ENCODE measurements at places on chromosomes 1 and 21.
A peak's percentile ranks its signal among the peaks of the same experiment; 100 is the strongest.

DNA sequence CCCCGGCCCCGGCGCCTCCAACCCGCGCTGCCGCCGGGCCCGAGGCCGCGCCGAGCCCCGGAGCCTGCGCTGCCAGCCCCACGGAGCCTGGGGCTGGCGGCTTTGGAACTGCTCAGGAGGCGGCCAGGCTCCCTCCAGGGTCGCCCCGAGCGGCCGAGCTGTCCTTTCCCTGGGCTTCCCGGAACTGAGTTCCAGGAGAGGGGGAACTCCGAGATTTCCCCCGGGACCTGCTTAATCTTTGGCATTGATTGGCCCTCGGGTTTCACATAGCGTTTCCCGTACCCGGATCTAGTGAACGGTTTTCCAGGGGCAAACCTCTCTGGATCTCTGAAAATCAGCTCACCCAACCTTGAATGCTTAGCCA lies 504 bp downstream of the H6PD start:
- DNase-seq = peak; percentile 25

DNA sequence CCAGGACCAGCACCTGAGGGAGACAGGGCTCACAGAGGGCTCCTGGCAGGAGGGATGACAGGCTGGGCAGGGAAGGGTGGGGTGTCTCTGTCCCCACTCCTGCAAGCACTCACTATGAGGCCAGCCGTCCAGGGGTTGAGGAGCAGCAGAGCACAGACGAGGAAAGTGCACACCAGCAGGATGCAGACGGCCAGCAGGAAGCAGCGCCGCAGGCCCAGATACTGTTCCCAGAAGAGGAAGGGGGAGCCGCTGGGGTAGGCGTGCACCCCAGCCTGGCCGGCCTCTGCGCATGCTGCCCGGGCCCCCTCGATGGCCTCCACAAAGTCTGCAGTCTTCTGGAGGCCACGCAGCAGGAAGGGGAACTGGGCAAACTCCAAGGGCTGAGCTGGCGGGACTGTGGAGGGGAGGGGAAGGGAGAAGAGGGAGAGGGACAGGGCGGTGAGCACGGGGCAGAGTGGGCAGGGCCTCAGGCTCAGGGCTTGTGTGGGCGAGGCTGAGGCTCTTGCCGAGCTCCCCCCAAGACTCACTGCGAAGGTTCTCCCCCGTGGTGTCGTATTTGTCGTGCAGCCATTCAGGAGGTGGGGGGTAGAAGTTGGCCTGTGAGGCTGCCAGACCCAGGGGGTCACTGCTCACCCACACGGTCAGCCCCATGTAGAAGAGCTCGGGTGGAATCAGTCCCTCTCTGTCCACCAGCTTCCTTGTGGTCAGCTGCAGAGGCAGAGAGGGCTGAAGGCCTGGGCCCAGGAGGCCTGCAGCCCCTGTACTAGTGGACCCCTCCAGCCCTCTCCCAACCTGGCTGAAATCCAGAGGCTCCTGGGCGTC lies 16.5 kb downstream of the PTCH2 start:
- DNase-seq = no peak

DNA sequence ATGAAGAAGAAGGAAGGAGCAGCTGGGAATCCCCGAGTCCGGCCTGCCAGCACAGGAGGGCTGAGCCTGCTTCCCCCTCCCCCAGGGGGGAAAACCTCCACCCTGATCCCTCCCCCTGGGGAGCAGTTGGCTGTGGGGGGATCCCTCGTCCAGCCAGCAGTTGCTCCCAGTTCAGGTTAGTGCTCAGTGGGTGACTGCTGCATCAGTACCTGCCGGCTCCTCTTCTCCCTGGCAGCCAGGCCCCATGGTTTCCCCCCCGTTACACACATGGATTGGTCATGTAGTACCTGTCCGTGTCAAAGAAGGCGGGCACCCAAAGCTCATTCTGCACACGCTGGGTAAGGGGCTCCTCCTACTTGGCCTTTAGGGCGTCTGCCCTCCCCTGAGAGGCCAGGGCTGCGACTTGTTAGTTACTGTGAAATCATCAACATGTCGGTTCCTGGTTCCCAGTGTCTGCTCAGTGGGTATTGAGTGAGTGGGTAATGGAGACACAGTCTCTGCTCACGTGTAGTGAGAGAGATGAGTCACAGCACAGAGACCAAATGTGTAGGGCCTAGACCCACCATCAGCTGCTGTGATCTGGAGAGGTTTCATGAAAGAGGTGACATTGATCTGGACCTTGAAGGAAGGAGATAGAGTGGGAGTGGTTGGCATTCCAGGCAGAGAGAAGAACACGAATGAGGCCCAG lies 11.5 kb downstream of the NECAP2 start:
- DNase-seq = no peak

DNA sequence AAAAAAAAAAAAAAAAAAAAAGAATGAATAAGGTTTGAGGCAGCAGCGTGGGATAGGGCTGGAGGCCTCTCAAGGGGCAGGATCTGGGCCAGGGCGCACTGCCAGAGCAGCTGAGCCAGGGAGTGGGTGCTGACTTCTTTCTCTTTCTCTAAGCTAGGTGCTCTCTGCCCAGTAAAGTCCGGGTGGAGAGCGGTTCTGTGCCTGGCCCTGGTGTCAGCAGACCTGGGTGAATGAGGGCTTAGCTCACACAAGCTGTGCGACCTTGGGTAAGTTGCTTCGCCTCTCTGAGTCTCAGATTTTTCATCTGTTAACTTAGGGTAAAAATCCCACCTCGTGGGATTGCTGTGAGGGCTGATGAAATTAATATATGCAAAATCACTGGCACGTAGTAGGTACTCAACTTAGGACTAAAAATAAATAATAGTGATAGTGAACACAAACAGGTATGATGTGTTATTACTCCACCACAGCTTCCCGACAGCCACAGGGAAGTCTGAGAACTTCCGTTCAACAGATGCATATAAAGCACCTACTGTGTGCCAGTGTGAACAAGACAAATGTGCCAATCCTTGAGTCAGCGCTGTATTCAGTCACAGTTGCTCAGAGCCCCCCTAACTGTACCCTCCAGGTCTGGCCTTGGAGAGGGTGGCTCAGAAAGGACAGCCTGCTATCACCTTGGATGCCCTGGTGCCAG lies 2.0 kb upstream of the FAM131C start:
- DNase-seq = no peak

GRCh38 chr1:96087719-96088118 lies 633.9 kb upstream of the PTBP2 start:
- DNase-seq = no peak

GRCh38 chr1:218025454-218025853 lies 259.6 kb upstream of the RRP15 start:
- no peak for DNase-seq

- no peak for DNase-seq
Observed at GRCh38 chr1:156807627-156808026, 9.0 kb downstream of the SH2D2A start.

GRCh38 chr1:229003233-229004031 lies 267.5 kb upstream of the RAB4A start:
- DNase-seq = no peak

DNA sequence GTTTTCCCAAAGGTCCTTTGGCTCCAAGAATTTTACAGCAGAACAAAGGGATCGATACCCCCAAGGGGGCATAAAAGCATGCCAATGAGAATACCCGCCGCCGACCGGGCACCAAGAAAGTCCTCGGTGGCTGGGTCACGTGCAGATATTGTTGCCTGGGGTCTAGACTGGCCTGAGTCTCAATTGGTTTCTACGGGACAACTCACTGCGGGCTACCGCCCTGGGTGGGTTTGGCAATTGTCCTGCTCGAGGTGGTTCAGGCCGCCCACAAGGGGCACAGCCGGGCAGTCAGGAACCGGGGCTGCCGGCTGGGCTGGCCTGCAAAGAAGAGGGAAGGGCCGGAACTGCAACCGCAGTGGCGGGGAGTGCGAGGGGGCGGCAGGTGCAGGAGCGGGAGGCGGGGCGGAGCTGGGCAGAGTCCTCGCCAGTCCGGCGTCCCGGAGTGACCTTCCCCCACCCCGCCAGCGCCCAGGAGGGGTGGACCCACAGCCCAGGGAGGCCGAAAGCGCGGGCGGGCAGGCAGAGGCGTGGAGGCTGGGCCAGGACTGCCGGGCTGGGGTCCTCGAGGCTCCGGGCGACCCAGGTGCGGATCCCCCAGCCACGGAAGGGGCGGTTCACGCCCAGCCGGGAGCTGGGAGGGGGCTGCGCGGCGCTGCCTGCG lies 926 bp upstream of the ATP1B1 start:
- DNase-seq = no peak

DNA sequence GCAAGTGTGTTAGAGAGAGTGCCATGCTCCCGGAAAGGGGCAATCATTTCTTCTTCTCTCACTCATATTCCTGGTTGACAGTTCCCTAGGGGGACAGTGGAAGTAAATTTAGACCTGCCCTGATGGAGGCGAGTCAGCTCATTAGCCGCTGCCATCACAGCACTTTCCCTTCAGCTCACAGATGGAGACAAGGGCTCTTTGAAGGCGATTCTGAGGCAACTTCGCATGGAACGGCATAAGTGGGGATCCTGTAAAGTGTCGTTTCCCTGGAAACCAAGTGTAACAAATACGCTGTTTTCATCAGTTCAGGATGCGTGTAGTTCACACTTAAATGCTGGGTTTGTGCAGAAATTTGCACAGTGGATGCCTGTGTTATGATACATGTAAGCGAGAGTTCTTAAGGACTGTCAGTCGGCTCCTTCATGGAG lies 114.5 kb upstream of the TMPRSS15 start:
- DNase-seq = no peak

DNA sequence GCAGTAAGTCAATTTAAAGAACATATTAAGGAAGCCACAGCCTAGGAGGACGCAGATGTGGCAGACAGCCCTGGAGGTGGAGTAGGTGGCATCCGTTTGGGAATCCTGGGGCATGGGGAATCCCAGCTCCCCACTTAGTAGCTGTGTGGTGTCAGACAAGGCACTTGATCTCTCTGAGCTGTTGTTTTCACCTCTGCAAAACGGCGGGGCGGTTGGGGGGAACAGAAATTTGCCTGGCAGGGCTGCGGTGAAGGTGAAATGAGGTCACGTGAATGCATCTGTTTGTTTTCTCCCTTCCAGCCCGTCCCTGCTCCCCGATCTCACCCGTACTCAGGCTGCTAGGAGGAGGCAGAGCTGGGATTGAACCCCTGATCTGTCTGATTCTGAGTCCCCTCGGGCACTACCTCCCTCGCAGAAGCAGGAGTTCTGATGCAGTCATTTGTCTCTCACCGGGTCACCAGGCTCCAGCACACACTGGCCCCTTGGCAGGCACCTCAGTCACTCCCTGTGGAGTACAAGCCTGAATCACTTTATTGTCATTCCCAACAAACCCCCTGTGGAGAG lies 2.2 kb upstream of the LAPTM5 start:
- DNase-seq = no peak

DNA sequence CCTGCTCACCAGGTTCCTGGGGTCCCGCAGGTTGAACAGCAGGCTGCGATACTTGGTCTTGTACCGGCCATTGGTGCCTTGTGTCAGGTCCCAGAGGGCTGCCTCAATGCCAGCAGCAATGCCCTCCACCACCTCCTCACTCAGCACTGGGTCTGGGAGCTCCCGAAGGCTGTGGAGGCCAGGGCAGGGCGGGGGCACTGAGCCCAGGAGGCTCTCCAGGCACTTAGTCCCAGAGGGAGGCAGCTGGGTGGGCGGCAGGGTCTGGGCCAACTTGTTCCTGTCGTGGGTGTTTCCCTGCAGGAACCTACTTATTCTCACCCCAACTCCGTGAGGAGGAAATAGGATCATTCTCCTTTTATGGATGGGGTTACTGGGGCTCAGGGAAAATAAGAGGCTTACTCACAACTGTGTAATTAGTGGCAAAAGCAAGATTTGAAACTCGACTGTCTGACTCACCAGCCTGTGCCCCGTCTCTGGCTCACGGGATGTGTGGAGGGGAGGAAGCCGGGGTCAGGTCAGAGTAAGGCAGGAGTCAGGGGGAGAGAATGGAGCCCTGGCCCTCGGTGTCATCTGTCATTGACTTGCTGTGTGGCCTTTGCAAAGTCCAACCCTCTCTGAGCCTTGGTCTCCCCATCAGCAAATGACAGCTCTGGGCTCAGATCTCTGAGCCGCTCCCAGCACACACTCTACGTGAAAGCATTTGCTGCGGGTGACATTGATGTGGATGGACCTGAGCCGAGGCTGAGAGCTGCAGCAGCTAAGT lies 17.2 kb downstream of the SPOCD1 start:
- DNase-seq = peak; percentile 62

- peak; percentile 73 for DNase-seq
Observed at GRCh38 chr1:23475134-23475628, 8.8 kb downstream of the ASAP3 start.

DNA sequence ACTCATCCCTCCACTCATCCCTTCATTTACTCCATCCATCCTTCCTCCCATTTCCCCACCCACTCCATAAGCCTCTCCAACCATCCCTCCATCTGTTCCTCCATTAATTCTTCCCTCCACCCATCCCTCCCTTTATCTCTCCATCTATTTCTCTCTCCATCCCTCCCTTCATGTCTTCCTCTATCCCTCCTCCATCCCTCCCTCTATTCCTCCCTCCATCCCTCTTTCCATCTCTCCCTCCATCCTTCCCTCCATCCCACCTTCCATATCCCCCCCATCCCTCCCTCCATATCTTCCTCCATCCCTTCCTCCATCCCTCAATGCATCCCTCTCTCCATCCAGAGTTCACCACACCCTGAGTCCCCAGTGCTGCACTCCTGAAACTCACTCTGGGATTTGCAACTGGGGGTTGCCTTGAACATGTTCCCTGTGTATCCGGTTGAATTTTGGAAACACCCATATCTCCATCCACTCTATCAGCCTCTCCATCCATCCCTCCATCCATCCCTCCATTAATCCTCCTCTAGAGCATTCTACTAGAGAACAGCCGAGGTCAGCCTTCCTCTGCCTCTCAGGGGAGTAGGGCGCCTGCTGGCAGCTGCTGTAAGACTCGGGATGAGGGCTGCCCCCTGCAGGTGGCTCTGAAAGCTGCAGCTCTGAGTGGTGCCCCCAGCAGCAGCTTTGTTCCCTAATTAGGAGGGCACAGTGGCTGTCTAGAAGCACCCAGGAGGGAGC lies 39.4 kb downstream of the ABCG1 start:
- DNase-seq = peak; percentile 7

DNA sequence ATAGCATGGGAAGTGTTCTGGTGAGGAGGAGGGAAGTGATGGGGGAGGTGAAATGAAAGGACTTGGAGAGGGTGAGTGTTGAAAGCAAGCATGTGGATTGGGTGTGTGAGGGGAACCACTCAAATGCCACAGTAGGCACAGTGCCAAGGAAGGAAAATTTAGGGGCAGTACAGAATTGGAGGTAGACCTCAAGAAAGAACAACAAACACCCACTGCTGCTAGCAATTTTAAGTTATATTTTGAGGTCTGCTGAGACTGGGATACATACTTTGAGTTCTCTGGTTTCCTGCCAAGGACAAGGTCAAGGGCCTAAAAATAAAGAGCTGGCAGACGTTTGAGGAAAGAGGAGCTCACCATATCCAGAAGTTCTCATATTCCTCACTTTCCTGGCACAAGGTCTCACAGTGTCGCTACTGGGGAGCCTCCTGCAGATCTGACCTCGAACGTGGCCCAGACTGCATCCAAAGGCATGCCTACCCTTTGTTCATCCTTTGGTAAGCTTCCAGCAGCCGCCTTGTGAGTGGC lies 104.0 kb downstream of the BRINP2 start:
- DNase-seq = peak; percentile 54
